HCEC 1CT (cell line): ENCODE measurements at places on chromosomes 3 and 15.
A peak's percentile ranks its signal among the peaks of the same experiment; 100 is the strongest.

GRCh38 chr15:34501131-34501530, 63.5 kb upstream of the GOLGA8A start:
- no peak for DNase-seq

GRCh38 chr3:7272203-7272602, 411.3 kb downstream of the GRM7 start:
- DNase-seq: no peak

- no peak for DNase-seq
These were observed 560.0 kb upstream of the KCNMB2 start for GRCh38 chr3:177976241-177976640.

DNA sequence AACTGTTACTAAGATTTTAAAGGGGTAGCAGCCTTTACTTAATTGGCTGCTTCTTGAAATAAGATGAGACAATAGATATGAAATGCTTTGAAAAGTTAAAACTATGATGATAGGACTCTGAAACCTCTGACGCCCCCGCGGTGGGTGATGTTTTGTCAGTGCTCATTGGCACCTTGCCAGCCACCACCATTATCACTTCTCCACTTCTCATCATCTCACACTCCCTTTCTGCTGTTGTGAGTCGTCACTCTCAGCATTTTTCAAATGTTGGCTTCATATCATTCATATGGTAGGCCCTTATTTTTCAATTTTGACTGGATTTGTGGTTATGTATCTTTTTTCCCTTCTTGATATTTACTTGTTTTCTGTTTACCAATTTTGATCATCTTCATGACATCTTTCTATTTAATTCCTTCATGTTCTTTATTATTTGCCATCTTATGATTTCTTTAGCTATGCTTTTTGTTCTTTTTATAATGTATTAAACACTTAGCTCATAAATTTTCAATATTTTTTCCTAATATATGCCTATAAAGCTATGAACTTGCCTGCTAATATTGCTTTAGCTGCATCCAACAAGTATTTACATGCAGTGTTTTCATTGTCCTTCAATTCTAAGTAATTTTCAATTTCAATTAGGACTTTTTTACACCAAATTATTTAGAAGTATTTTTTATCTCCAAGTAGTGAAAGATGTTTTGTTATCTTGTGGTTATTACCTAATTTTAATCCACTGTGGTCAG, 30.3 kb upstream of the SKOR1 start:
- DNase-seq: no peak

GRCh38 chr3:37961622-37962431, 28.8 kb upstream of the VILL start:
- no peak for DNase-seq

DNA sequence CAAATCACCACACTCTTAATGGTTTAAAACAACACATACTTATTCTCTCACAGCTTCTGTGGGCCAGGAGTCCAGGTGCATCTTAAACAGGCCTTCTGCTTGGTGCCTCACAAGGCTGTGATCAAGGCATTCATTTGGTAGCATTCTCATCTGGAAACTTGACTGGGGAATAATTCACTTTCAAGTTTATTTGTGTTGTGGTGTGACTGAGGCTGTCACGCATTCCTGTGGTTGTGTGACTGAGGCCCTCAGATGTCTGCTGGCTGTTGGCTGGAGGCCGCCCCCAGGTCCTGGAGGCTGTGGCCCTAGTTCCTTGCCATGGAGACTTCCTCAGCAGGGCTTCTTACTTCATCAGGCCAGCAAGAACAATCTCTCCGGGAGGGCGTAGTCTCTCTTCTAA, 16.9 kb upstream of the FAM3D start:
- DNase-seq: peak; percentile 56

- DNase-seq: no peak
These were observed 19.1 kb upstream of the TBC1D5 start for GRCh38 chr3:17761563-17761962.

- DNase-seq: no peak
These were observed 24.2 kb upstream of the NEO1 start for GRCh38 chr15:73028031-73028430.

DNA sequence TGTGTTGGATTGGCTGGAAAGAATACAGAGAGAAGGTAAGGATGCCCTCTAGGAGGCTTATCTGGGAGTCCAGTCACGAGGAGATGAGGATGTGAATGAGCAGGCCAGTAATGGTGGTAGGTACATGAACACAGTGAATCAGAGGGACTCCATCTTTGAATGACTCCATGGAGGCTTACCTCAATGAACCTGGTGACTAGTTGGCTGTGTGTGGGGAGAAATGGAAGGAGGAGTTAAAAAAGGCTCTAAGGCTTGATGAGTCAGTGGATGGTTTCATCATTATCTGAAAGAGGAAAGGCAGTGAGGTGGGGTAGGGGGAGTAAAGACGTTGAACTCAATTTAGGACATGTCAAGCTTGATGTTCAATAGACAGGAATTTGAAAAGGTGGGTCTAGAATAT, 61.1 kb downstream of the KCNAB1 start:
- peak; percentile 51 for DNase-seq

DNA sequence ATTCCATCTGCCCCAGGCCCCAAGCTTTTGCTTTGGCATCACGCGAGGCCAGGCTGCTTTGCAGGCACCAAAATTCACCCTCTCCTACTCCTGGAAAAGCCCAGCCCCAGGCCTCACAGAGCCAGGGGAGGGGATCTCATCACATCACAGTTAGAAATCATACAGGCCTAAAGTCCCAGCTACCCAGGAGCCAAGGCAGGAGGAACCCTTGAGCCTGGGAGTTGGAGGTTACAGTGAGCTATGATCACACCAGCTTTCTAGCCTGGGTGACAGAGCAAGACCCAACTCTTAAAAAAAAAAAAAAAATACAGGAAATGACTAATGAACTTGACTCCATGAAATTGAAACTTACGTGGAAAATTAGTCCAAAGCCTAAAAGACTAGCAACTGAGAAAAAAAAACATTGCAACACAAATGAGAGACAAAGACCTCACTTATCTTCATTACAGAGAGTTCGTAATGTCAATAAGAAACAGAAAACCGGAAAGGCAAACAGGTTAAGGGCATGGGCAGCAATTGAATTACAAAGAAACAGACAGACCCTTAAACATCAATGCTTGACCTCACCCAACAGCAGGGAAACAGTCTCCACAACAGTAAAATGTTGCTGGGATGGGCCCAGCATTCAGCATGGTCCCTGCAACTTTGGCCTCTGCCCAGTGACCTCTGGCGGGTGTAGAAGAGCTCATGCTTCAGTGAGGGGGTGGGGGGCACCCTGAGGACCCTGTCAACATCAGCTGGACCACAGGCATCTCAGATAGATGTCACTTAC, 151.5 kb downstream of the LRRK1 start:
- peak; percentile 83 for DNase-seq

DNA sequence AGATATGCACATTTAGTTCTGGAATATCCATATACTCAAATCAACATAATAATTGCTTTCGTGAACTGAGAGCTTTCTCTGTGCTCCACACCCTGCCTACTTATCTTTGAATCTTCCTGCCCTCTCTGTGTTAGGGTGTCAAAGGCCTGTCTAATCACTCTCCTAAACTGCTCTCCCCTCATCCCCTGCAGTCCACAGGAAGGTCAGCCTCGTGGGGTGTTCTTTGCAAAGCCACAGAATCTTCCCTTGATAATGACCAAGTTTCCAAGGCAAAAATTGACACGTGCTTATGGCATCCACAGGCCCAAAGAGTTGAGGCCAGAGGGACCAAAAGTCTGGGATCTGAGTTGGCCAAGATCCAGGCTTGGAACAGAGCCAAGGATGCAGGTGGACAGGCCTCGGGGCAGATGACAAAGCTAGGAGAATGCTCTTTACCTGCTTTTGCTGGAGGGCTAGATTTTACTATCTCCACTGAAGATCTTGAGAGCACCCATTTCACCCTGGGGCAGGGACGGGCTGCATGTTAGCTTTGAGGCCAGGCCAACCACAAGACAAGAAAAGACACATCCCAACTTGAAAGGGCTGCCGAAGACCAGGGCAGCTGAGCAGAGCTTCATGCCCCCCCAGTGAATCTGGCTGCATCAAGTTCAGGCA, 20.4 kb downstream of the BHLHE40 start:
- no peak for DNase-seq

DNA sequence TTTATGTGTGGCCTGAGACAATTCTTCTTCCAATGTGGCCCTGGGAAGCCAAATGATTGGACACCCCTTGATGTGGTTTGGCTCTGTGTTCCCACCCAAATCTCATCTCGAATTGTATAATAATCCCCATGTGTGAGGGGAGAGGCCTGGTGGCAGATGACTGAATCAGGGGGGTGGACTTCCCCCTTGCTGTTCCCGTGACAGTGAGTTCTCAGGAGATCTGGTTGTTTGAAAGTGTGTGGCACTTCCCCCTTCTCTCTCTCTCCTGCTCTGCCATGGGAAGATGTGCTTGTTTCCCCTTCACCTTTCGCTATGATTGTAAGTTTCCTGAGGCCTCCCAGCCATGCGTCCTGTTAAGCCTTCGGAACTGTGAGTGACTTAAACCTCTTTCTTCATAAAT, 60.1 kb upstream of the PARL start:
- no peak for DNase-seq

- no peak for DNase-seq
These were observed 7.5 kb downstream of the UBE2Q2 start for GRCh38 chr15:75850708-75851107.

DNA sequence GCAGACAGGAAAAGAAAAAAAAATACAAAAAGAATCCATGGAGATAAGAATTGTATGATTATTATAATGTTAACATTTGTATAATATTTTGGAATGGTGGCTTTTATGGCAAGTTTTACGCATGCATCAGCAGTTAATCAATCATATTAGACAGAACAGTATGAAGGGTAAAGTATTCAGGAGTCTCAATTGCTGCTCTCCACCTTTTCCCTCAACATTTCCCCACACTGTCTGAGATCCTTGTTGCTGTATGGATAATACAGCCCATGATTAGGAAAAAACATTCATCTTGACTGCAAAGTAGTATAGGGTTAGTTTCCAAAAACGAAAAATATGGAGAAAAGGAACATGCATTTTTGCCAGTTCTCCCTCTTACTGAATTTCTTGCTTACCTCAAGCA, 755.3 kb upstream of the ARPP21 start:
- no peak for DNase-seq

DNA sequence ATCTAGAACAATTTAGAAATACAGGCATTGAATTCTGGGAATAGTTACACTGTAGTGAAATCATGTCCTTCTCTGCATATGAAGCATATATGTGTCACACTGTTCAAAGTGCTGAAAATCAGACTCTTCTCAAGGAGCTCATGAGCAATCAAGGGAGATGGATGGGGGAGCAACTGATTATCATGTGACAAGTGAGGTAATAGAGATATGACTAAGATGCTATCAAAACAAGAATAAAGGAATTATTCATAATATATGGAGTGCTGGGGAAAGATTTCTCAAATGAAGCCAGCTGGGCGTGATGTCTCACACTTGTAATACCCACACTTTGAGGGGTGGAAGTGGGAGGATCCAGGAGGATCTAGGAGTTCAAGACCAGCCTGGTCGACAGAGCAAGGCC, 74.9 kb upstream of the CHRNB4 start:
- DNase-seq: peak; percentile 93

- DNase-seq: no peak
These were observed 31.4 kb upstream of the CHRNB4 start for GRCh38 chr15:78672285-78673014.

DNA sequence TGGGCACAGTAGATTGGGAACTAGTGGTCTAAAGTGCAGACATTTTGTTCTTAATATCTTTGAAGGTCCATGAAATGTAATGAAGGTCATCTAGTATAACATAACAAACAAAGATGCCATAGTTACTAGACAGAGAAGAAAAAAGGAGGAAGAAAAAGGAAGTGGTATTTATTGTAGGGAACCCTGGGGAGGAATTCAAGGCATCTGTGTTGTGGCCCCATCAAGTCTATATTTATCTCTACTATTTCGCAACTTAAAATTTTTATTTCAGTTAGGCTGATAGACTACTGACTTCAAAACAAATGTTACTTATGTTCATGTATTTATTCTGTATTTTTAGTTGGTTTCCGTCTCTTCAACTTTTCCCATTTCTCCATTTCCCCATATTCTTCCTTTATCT, 48.9 kb upstream of the ZDHHC23 start:
- peak; percentile 39 for DNase-seq

GRCh38 chr3:52620580-52620979, 65.1 kb downstream of the PBRM1 start:
- no peak for DNase-seq

DNA sequence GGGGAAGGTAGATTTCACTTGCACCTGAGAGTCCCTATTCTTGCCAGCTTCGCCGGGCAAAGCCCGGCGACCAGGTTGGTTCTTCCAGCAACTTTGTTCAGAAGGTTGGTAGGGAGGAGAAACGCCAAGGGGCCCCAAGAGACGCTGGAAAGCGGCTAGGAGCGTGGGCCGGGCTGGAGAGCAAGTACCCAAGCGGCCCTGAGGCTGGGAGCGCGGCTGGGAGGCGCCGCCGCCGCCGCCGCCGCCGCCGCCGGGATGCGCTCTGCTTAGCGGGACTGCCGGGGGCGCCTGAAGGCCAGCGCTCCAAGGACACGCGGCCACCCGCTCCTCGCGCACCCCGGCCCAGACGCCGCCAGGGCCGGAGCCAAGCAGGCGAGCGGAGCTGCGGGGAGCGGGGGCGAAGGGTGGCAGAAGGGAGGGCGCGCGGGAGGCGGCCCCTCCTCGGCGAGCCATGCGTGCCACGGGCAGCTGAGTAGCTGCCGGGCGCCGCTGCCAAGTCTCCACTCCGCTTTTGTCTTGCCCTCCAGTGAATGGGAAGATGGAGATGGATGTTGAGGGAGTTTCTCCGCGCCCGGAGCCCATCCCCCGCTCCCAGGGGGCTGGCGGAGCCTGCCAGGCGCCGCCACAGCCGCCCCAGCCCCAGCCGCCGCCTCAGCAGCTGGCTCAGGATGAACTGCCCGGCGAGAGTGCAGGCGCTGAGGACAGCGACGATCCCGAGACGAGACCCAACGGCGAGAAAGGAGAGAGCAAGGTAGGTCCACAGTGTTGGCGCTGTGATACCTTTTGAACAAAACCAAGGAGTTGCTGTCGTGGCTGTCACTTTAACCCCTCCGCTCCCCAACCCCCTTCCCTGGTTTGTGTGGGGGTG, 227.4 kb upstream of the AZI2 start:
- no peak for DNase-seq

DNA sequence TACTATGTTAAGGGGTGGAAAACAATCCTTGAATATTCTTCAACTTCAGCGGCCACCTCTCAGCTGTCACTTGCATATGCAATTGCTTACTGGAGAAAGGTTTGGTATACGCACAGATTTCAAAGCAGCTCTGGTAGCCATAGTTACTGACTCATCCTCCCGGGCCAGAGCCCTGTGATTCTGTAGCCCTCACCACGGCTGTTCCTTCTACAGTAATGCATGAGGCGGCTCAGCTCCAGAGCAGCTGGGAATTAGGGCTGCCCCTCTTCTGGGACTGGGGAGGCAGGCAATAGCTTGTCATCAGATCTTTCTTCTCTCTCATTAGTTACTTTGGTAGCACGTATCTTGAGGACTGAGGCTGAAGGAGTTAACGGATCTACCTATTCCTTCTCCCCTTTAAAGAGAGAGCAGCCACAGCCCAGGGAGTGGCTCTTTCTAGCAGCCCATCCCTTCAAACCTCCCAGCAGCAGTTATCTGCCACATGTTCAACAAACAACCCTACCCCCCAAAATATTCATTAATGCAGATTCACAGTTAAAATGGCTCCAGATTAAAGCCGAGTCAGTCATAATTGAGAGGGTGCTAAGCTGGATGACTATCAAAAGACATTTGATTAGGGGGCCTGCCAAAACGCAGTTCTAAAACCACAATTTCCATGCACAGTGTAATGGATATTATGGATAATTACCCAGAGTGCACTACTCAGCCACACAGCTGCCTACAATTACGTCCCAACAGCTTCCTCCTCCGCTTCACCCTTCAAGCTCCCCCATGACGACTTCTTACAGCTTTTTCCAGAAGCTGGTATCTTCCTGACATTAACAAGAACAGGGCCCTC, 54.7 kb downstream of the ETV5 start:
- no peak for DNase-seq

- no peak for DNase-seq
These were observed 65.6 kb upstream of the NEDD4 start for GRCh38 chr15:56058986-56059385.
